Right atrium auricular region (tissue), 2 donors: ENCODE measurements at places on chromosomes 6 and 20. TPM values are rescaled to one million over a fixed set of nuclear protein-coding genes. Genes with fewer than 3 reads are reported as not detected.

DNA sequence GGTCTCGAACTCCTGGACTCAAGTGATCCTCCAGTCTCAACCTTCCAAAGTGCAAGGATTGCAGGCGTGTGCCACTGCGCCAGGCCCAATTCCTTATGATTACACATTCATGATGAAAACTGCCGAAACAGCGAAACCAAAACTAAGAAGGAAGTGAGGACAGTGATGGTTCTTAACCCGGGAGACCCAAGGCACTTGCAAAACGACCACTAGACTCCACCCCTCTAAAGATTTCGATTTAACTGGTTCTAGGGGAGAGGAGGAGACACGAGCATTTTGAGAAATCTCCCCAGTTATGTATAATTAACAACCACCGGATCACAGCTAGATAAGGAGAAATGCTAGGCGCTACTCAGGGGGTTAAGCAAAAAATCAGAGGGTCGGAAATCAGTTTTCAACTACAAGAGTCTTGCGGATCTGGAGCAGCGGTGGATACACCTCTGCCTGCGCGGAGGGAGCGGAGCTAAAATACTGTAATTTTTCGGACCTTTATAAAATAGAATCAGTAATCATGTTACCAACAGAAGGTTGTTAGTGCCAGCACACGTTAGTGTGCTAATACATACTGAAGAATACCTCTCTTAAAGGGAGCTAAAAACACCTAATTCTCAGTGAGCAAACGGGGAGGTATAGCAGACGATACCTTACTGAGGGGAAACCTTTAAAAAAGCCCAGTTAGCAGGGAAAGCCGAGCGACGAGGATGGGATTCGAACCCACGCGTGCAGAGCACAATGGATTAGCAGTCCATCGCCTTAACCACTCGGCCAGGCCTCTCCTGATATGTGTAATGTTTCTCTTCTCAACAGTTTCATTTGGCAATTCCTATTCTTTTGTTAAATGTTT is 60.0 kb upstream of the BTN3A2 start:
- DNase-seq: peak; percentile 66

GRCh38 chr6:138030872-138031271 is 76.3 kb downstream of the PERP start:
- DNase-seq: no peak

ROS1 gene
- not detected for total RNA-seq

DNA sequence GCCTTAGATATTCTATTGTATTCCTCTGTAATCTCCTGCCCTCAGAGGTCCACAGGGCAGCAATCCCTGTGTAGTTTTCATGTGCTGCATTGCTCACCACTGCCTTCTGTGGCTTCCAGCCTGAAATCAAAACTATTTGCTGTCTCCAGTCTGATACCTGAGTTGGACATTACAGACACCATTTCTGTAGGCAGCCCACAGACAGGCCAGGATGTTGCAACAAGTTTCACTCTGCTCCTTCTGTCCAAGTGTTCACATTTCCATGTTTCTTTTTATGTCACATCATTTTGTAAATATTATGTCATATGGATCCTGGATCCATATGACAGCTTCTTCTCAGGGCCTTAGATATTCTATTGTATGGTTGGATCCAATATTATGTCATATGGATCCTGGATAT is 21.7 kb downstream of the ECI2 start:
- DNase-seq: no peak

DNA sequence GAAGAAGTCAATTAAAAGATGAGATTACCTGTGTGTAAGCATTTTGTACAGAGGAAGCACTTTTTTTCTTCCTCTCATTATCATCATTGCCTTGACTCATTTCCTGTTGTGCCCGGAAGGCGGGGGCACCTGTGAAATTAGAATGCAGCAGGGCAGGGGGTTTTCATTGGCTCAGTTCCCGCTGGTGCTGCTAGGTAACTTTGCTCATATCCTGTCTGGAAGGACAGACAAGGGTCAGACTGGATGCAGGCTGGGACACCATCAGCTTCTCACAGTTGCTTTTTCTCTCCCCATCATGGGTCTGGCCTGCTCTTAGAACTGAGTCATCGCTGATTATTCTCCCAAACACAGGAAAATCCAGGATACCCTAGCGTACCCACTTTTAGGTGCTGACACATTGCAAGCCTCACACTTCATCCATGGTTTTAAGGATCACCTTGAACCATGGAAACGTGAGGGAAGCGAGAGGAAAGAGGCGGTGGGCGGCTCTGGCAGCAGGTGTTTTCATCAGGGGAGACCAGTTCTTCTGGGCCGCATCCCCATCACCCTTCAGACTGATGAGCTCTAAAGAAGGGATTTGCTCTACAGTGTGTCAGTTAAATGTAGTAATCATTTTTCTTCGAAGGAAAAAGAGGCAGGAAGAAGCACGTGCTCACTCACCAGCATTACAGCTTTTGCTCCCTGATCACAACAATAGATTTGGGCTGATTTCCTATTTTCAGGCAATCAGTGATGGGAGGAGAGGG is 195.7 kb upstream of the SASH1 start:
- no peak for DNase-seq

- DNase-seq: no peak
Observed at GRCh38 chr20:36827541-36828279, 48.2 kb upstream of the TLDC2 start.

- DNase-seq: no peak
Observed at GRCh38 chr6:42095776-42096541, 45.6 kb downstream of the TAF8 start.

RRP36 gene
- total RNA-seq: 29.0 TPM

ERVFRD-1 gene
- total RNA-seq: not detected

GRCh38 chr6:139970591-139970991 is 596.1 kb upstream of the CITED2 start:
- no peak for DNase-seq

- DNase-seq: no peak
Observed at GRCh38 chr20:60206259-60206658, 248.0 kb downstream of the CDH26 start.

MMP24 gene
- total RNA-seq: 2.2 TPM

- DNase-seq: no peak
Observed at GRCh38 chr6:44833248-44833647, 445.7 kb downstream of the CDC5L start.

TGM2 gene
- total RNA-seq: 1,303 TPM

DNA sequence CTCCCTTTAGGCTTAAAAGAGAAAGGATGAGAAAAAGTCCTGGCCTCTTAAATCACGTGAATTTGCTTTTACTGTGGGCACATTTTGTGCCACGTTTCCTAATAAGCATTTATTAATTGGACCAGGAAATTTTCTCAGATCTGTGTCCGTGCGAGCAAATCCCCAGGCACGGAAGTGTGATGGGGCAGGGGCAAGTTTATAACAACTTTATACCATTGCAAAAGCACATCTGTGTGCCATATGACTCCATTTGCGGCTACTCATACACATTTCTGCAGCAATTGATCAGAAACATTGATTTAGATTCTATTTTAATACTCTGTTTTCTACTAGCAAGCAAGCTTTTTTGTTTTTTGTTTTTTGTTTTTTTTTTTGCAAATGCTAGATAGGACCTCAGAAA is 373.2 kb downstream of the TAF4 start:
- no peak for DNase-seq

GRCh38 chr6:304833-305370 is 12.6 kb downstream of the DUSP22 start:
- no peak for DNase-seq

- peak; percentile 50 for DNase-seq
Observed at GRCh38 chr20:24873025-24873620, 75.9 kb upstream of the CST7 start.
